NK-92 treated with Interleukin-12 subunit alpha and Interleukin-12 subunit beta, amount 100 ng/mL, for 24 hours (cell line): ENCODE measurements at places on chromosomes 3 and 15.

DNA sequence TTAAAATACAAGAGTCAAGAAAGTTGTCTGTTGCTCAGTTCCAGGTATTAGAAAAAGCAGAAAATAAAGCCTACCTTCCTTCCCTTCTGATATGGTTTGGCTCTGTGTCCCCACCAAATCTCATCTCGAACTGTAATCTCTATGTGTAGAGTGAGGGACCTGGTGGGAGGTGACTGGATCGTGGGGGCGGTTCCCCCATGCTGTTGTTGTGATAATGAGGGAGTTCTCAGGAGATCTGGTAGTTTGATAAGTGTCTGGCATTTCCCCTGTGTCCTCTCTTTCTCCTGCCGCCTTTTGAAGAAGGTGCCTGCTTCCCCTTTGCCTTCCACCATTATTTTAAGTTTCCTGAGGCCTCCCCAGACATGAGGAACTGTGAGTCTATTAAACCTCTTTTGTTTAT lies 288.8 kb upstream of the LMCD1 start:
- DNase-seq = no peak

GRCh38 chr15:80932989-80933388 lies 56.6 kb downstream of the MESD start:
- DNase-seq = no peak

DNA sequence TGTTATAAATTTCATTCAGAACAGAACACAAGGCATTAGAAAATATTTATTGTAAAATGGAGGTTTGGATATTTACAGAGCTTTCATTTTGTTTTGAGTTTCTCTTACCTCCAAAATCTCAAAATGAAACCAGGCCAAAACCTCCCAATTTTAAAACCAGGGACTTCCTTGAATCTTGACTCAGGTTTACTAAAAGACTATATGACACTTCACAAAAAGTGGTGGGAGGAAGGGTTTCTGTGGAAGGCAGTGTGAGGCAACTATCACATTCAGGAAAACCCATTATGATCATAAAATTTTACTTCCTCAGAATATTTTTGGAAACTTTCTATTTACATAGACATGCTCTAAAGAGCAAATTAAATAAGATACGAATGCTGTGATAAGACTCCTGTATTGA lies 205.8 kb upstream of the EOMES start:
- no peak for DNase-seq

DNA sequence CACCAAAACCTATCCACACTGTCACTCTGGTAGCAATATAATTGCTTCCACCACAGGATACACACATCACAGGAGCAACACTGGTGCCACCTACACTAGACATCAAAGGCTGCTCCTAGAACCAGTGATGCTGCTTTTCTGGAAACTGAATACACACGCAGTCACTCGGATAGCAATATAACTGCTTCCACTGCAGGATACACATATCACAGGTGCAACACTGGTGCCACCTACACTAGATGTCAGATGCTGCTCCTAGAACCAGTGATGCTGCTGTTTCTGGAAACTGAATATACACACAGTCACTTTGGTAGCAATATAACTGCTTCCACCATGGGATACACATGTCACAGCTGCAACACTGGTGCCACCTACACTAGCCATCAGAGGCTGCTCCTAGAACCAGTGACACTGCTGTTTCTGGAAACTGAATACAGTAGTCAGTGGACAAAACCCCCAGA lies 6.9 kb upstream of the TNFSF10 start:
- no peak for DNase-seq

DNA sequence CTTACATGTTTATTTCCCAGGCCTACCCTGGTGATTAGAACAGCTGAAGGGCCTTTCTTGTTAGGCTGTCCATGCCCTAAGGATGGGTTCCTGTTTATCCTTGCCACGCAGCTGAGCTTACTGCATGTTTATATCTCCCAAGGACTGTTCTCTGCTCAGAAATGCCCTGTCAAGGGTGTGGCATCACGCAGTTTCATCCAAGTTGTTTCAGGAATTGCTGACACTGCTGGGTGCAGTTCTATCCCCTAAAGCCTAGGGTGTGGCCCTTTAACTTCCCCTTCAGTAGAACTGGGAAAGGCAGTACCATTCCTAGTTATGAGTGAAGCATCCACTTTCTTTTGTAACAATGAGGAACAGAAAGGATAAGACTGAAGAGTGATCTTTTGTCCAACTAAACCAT lies 5.0 kb downstream of the ELL3 start:
- no peak for DNase-seq

GRCh38 chr3:153050978-153051377 lies 111.0 kb upstream of the RAP2B start:
- DNase-seq = no peak

GRCh38 chr15:67147396-67147949 lies 82.1 kb downstream of the SMAD3 start:
- no peak for DNase-seq

DNA sequence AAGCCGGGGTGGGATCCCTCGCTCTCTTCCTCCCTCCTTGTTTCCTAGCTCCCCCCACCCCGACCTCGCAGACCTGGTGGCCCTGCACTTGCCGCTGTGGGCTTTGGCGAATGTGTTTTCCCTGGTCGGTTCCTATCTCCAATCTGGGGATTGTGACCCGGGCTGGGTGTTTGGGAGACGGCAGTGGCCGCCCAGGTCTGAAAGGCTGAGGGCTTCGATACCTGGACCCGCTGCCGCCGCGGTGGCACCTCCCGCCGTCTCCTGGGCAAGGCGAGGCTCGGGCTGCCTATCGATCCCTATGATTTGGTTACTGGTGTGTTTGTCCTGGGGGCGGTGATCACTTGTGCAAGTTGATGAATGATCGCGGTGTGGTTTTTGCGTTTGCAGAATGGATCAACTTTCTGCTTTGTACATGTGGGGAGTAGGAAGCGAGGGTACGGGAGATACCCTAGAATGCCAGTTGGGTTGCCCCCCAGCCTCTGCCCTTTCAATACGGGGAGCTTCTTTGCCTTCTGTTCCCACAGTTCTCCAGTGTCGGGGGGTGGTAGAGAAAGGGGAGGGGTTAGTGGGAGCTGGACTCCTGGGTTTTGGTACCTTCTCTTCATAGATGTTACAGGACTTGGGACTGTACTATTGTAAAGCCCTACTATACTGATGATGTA lies 3.0 kb downstream of the BBX start:
- no peak for DNase-seq

GRCh38 chr3:190169877-190170276 lies 49.2 kb upstream of the P3H2 start:
- DNase-seq = no peak

GRCh38 chr3:160434071-160434470 lies 15.5 kb downstream of the TRIM59 start:
- DNase-seq = no peak
